HEK293T (cell line): ENCODE measurements at places on chromosomes 16 and 17.

DNA sequence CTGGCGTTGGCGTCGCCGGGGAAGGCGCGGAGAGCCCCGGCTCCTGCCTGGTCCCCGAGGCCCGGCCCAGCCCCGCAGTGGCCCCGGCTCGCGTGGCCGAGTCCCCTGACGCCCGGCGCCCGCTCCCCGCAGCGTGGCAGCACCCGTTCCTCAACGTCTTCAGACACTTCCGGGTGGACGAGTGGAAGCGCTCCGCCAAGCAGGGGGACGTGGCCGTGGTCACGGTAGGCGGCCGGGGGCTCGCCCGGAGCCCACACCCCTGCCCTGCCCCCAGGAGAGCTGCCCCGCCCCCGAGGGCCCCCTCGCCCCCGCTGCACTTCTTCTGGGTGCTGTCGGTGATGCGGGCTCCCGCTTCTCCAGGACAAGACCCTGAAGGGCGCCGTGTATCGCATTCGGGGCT, 466 bp downstream of the WDR90 start:
- DNase-seq: no peak

DNA sequence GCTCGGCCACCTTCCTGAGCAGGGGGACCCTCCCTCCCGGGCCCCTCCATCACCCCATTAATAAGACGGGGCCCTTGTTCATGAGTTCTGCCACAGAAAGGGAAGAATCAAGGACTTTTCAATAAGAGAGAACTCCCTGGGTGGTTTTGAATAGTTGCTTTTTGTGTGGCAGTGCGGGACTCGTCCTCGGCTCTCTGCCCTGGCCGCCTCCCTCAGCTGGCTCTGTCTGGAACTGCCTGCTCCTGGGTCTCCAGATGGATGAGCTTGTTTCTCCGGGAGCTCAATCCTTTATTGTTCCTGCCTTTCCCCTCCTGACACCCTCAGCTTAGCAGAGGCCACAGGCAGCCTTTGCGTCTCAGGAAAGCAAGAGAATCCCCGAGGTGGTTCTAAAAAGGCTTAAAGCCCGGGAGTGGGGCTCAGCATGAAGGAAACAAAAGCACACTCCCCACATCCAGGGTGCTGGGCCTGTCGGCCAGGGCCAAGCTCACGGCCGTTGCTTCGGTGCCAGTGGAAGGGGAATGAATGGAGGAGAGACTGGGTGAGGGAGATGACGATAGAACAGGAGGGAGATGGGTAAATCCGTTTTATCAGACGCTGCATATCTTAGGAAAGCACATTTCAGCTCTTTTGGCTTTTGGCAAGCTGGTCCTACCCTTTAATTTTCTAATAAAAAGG, 60.2 kb downstream of the RAI1 start:
- DNase-seq: no peak

DNA sequence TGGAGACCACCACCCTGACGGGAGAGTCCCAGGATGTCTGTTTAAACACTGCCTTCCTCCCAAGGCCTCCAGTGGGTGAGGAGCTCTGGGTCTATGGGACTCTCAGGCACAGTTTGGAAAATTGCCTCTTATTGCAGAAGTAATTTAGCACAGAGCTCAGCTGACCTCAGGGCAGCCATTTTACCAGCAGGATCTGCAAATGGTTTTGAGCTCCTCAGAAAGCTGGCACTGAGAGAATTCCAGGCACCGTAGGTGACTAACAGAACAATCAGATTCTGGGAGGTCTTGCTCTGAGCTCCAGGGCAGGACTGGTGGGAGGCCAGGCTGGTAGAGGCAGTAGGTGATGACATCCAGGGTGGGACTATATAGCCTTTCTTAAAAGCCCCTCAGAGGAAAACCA, 17.3 kb upstream of the C16orf74 start:
- DNase-seq: no peak

- no peak for DNase-seq
These were observed 80.3 kb downstream of the PARN start for GRCh38 chr16:14549789-14550153.

DNA sequence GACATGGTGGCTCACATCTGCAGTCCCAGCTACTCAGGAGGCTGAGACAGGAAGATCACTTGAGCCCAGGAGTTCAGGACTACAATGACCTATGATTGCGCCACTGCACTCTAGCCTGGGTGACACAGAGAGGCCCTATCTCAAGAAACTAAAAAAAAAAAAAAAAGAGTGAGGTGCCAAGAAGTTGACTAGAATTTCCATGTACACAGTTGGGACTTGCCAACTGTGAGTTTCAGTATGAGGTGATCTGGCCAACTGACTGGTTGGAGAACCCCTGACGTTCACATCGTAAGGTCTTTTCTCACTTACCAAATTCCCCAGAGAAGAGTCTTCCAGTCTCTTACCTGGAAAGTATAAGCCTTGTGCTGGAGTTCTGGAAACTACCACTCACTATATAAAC, 3.1 kb upstream of the MED11 start:
- DNase-seq: no peak

DNA sequence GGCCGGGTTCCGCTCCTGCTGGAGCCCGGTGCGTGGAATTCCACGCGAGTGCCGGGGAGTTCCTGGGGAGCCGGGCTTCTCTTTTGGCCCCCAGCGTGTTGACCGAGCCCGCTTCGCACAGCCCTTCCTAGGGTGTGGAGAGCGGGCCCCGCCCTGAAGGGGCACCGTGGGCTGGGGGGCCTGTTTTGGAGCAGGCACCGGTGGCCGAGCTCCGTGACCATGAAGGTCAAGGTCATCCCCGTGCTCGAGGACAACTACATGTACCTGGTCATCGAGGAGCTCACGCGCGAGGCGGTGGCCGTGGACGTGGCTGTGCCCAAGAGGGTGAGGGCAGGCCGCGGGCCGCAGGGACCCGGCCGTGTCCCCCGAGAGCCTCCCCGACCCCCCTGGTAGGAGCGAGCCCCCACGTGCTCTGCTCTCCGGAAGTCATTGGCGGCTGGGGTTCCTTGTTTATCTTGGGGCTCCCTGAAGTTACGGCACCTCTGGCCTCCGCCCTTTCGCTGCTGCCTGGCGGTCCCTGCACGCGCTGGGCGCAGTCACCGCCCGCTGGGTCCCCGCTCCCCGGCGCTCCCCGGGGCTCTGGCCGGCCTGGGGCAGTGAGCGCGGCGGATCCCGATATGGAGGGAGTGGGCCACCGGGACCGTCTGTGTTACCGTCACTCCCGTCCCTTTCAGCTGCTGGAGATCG, 528 bp downstream of the HAGHL start:
- no peak for DNase-seq

GRCh38 chr17:69533481-69534234, 119.2 kb downstream of the MAP2K6 start:
- DNase-seq: no peak

DNA sequence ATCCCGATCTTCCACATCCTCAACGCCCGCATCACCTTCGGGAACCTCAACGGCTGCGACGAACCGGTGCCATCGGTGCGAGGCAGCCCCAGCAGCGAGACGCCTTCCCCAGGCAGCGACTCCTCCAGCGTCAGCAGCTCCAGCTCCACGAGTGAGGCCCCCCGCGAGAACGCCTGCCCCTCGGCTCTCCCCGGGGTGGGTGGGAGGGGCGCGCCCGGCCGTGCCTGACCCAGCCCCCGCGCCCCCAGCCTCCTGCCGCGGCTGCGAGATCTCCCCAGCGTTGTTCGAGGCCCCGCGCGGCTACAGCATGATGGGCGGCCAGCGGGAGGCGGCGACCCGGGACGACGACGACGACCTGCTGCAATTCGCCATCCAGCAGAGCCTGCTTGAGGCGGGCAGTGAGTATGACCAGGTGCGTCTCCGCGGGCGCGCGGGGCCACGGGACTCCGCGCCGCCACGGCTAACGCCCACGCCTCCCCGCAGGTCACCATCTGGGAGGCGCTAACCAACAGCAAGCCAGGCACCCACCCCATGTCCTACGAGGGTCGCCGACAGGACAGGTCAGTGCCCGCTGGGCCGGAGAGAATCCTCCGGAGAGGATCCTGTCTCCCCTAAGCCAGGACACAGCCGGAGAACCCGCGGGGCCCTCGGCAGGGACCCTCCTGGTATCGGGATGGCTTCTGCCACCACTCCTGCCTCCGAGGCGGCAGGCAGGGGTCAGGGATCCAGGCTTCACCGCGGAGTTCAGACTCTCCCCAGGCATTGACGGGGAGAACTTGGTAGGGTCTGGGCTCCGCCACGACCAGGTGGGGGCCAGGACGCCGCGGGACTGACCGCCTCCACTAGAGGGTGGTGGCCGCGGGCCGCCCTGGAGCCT, 10.1 kb downstream of the CORO6 start:
- DNase-seq: no peak

DNA sequence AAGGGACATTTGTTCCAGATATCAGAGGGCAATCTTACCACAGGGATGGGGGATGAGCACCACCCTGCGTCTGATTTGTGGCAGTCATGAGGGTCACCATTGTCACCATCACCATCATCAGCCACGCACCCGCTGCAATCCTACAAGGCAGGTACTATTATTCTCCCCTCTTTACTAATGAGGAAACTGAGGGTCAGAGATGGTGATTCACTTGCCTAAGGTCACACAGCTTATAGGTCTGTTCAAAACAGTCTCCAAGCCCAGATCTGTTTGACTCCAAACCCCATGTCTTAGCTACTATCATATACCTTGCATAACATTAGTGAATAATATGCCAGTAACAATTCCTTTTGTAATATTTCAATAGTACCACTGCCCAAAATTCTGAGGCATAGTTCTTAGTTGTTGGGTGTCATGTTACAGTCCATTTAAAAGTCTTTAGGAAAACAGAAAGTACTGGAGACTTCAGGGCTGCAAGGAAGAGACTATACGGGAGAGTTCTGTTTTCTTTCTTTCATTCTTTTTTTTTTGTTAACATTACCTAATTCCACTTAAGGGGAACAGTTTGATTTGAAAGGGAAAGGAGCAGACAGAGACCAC, 166.4 kb downstream of the C16orf95 start:
- no peak for DNase-seq

DNA sequence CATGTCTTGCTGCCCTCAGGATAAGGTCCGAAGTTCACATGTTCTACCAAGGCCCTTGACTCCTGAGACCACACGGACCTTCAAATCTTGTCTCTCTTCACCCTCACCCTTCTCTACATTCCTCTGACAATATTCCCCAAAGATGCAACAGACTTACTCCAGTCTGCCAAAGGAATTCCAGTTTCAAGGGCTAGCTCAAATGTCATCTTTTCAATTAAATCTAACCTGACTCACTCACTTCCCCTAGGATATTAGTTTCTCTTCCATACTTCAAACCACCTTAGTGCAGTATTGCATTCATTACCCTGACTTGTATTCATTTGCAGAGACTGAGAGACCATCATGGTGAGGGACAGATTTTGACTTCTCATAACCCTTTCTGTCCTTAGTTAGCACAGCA, 59.6 kb upstream of the ADCY9 start:
- DNase-seq: no peak

GRCh38 chr16:12059216-12059769, 82.8 kb downstream of the SNX29 start:
- DNase-seq: no peak

DNA sequence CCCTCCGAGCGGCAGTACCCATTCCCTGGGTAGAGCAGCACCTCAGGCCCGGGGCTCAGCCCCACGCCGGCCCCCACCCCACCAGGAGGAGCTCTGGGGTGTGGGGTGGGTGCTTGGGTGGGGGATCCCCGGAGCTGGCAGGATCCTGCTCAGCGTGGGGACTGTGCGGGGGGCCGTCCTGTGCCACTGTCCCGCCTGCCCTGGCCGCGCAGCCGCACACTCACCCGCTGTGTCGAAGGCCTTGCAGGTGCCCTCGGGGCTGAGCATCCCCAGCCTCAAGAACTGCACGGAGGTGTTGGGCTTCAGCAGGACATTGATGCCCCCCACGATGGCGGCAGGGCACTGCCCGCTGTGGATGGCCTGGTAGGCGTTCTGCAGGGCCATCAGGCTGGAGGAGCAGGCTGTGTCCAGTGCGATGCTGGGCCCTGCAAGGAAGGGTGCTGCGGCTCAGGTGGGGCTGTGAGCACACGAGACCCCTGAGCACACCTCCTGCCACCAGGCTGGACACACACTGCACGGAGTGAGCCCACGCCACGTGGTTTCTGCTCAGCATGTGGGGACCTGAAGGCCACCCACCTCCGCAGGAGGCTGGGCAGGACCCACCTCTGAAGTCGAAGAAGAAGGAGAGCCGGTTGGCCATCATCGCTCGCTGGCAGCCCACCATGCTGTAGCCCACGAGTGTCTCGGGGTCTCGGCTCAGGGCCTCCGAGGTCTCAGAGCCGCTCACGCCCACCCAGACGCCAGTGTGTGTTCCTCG, 4.9 kb downstream of the FASN start:
- DNase-seq: no peak

DNA sequence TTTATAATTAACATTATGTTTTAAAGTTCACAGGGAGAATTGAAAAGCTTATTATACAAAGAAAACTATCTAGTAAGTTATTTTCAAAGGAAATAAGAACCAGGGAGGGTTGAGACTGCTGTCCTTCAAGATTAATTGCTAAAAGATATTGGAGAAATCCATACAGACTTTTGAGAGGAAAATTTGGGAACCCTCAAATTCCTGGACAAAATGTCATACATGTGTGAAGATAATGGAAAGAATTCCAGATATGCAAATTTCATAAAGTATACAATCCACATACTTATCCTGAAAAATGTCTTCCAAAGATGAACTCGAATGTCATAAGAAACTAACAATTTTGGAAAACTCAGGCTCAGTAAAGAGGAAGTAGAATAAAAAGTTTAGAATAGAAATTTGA, 213.8 kb downstream of the HS3ST3A1 start:
- DNase-seq: no peak

- DNase-seq: no peak
These were observed 106.2 kb downstream of the N4BP1 start for GRCh38 chr16:48503779-48504178.

GRCh38 chr17:31373150-31374093, 18.1 kb upstream of the RAB11FIP4 start:
- DNase-seq: no peak

DNA sequence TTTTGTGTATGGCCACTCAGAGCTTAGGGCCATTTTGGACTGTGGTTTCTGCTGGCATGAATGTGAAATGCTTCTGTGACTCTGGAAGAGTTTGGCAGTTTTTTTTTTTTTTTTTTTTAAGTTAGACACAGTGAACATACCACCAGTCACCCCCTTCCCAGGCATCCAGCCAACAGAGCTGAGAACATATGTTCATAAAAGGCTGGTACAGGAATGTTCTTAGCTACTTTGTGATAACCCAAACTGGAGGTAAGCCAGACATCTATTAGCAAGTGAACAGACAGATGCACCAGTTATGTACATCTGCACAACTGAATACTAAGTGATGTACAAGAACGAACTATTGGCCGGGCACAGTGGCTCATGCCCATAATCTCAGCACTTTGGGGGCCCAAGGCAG, 92.7 kb downstream of the ABCC1 start:
- no peak for DNase-seq

- DNase-seq: no peak
These were observed 28.4 kb upstream of the ALKBH5 start for GRCh38 chr17:18155179-18155578.

GRCh38 chr17:67563692-67564228, 154.0 kb upstream of the NOL11 start:
- DNase-seq: no peak

GRCh38 chr17:81483085-81483861, 29.3 kb downstream of the ACTG1 start:
- no peak for DNase-seq
